Spleen (tissue), 13 donors: ENCODE measurements at places on chromosomes 6 and 20. TPM values are rescaled to one million over a fixed set of nuclear protein-coding genes. Genes with fewer than 3 reads are reported as not detected.

The HTR1E gene
- polyA plus RNA-seq: not detected

DNA sequence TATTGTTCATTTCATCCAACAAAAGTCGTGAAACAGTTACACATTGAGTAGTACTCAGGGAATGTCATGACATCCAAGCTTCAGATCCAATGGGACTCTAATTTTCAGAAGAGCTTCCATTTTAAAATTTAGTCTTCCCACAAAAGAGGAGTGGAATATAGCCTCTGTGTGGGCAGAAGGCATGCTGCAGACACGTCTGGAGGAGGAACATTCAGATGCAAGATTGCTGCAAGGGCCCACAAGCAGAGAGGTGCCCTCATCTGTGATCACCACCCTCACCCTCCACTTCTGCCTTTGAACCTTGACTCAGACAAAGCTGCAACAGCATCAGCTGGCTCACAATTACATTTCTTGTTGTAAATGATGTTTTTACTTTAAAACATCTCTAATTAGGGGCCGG is 29.9 kb downstream of the NRN1 start:
- no peak overlapping the region for H3K27ac ChIP-seq
- no peak for DNase-seq
- H3K27me3 ChIP-seq: no peaks in the 10 kb centered on the region
- no peaks in the 10 kb centered on the region for H3K36me3 ChIP-seq
- no peaks in the 10 kb centered on the region for H3K4me1 ChIP-seq

GRCh38 chr6:146679386-146679785 is 80.6 kb downstream of the ADGB start:
- no peaks in the 10 kb centered on the region for H3K4me1 ChIP-seq
- H3K36me3 ChIP-seq: no peaks in the 10 kb centered on the region
- no peaks in the 10 kb centered on the region for H3K27me3 ChIP-seq
- H3K4me3 ChIP-seq: no peak overlapping the region
- H3K27ac ChIP-seq: no peak overlapping the region
- no peak for DNase-seq

GRCh38 chr6:166952121-166952520 is 4.2 kb downstream of the RNASET2 start:
- peak overlapping the region; percentile 99 for H3K27ac ChIP-seq
- no peaks in the 10 kb centered on the region for H3K36me3 ChIP-seq

DNA sequence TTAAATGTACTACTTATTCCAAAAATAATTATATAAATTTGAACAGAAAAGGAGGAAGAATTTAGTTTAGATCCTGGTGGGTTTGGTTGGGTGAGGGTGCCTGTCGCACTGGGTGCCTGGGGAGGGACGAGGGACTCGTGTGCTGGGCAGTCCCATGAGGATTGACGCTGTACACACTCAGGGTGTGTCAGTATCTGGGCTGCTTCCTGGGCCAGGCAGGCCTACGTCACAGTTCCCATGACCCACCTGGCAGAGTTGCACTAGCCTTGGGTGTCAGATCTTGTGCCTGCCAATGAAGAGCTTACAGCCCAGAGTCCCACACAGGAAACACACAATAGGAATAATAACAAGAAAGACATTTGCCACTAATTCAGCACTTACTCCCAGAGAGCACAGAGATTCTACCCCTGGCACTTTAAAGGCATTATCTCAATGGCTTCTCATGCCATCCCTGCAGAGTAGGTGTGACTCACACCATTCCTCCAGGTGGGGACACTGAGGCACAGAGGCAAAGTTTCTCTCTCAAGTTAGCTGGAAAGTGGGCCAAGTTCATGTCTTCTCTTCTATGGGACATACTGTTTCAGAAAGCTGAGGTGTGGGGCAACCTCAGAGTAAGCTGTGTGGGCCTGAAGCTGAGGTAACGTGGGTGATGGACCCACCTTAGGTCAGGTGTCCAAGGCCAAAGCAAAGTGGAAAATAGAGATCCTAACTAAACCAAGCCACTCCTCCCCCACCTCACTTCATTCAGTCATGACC is 1.3 kb upstream of the SDCBP2 start:
- DNase-seq: peak; percentile 80
- H3K4me3 ChIP-seq: no peak overlapping the region
- H3K27ac ChIP-seq: peak overlapping the region; percentile 97
- peaks cover 59% of the 10 kb centered on the region for H3K4me1 ChIP-seq
- no peaks in the 10 kb centered on the region for H3K36me3 ChIP-seq
- no peaks in the 10 kb centered on the region for H3K27me3 ChIP-seq

GRCh38 chr6:159676890-159677505 is 16.0 kb downstream of the SOD2 start:
- peaks cover 4% of the 10 kb centered on the region for H3K4me1 ChIP-seq
- no peaks in the 10 kb centered on the region for H3K27me3 ChIP-seq
- no peak overlapping the region for H3K27ac ChIP-seq
- H3K4me3 ChIP-seq: no peak overlapping the region
